ENCODE measurements at places on chromosomes 1 and 21.

DNA sequence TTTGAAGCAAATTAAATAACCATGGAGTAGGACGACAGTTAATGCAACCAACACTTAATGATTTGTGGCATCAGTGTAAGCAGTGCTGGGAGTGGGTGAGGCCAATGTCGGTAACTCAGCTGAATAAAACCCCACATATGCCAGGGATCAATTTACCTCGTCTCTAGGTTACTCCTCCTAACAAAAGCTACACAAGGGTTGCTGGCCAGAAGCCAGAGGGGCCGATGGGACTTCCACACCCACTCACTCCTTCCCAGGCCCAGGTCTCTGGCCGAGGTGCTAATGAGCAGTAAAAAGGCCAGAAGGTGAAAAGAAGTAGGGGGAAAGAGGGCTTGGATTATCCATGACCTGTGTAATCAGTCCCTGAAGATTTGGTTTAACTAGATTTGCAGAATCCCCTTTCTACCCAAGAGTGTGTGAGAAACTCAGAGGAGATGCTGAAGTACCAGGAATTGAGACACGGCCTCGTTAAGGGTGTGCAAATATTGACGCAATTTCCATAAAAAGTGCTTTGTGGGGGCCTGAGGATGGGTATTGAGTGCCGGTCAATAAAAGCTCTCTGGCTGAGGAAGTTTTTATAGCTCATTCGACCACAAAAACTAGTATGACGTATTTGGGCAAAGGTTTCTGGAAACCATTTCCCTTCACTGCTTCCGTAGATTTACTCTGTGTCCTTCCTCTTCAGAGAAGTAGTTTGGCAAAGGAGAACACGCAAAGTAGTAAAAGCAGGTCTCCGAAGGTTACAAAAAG, 145.5 kb downstream of the TBX15 start:
- no peak for DNase-seq

DNA sequence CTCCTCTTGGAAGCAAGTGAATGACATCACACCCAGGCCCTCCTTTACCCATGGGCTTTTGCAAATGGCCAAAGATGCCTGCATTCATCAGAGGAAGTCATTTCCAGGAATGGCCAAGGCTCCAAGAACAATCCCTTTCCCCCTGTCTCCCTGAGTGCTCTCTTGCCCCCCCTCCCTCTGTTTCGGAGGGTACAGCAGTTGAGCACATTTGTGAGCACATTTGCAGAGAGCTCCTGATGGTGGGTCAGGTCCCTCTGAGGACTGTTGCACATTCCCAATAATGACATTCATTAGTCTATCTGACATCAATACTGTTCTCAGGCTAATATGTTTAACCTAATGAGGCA, 113.4 kb downstream of the MATN1 start:
- no peak for DNase-seq

- no peak for DNase-seq
Measured at GRCh38 chr1:179926850-179927205, 27.8 kb upstream of the CEP350 start.

DNA sequence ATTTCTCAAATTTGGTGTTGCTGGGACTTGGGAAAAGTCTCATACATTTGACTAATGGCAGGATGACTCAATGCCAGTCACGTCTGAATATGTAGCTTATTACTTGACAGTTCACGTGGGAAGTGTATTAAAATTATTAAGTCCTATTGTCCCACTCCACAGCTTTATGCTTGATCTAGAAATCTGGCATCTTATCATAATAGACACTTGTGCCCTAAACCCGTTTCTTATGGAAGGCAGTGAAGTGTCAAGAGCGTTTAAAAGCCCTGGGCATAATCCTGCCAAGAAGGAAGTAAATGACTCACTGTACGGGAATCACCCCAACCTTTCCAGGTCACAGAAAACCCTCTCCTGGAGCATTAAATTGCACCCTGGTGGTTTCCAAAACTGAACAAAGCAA, 207.4 kb downstream of the APP start:
- no peak for DNase-seq

DNA sequence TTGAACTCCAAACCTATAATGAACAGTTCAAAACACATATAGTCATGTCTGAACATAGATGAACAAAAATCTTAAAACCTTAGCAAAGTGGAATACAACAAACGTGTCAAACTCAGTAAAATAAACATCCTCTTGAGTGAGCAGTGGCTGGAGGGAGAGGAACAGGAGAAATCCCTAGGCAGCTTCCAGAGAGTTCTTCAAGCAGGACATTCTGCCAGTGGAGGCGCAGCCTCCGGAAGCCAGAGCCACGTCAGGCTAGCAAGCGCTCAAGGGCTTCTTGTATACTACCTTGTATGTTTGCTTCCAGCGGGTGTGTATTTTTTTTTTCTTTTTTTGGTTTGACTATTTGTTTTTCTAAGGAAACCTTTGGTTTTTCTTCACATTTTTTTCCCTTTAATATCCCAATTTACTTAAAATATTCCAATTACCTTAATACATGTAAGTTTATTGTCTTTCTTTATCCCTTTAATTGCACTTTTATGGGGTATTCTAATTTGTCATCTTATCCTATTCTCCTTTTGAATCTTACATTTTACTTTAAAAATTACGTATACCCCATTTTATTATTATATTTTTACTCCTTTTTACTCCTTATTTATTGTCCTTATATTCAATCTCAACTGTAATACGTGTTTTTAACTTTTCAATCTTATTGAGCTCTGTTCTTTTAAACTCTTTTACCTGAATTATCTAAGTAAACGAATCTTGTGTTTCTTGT, 42.0 kb downstream of the COLGALT2 start:
- DNase-seq, result no peak

GRCh38 chr1:19229229-19229628, 19.2 kb upstream of the UBR4 start:
- no peak for DNase-seq
